ENCODE measurements at places on chromosomes 2 and 18. TPM values are rescaled to one million over a fixed set of nuclear protein-coding genes. Genes with fewer than 3 reads are reported as not detected.

Gene NEB
- 3.6 TPM for total RNA-seq

Gene INHA
- total RNA-seq = not detected

Gene BCL2
- total RNA-seq = 3.8 TPM

Gene DSEL
- 4.5 TPM for total RNA-seq

Gene MARCHF4
- 21.5 TPM for total RNA-seq

Gene DYSF
- total RNA-seq = 134 TPM

Gene KIAA2012
- not detected for total RNA-seq

Gene FAM210A
- total RNA-seq = 14.6 TPM

Gene NAT8
- total RNA-seq = not detected

Gene CXCR1
- not detected for total RNA-seq

All from endothelial cell of umbilical vein (primary cell).